ENCODE measurements at places on chromosomes 4 and X. TPM values are rescaled to one million over a fixed set of nuclear protein-coding genes. Genes with fewer than 3 reads are reported as not detected.

Gene FAM47A
- total RNA-seq, result not detected

Gene TMPRSS11D
- not detected for total RNA-seq

- no peak for DNase-seq
Observed at GRCh38 chr4:155667568-155668511, 1.2 kb downstream of the GUCY1A1 start.

DNA sequence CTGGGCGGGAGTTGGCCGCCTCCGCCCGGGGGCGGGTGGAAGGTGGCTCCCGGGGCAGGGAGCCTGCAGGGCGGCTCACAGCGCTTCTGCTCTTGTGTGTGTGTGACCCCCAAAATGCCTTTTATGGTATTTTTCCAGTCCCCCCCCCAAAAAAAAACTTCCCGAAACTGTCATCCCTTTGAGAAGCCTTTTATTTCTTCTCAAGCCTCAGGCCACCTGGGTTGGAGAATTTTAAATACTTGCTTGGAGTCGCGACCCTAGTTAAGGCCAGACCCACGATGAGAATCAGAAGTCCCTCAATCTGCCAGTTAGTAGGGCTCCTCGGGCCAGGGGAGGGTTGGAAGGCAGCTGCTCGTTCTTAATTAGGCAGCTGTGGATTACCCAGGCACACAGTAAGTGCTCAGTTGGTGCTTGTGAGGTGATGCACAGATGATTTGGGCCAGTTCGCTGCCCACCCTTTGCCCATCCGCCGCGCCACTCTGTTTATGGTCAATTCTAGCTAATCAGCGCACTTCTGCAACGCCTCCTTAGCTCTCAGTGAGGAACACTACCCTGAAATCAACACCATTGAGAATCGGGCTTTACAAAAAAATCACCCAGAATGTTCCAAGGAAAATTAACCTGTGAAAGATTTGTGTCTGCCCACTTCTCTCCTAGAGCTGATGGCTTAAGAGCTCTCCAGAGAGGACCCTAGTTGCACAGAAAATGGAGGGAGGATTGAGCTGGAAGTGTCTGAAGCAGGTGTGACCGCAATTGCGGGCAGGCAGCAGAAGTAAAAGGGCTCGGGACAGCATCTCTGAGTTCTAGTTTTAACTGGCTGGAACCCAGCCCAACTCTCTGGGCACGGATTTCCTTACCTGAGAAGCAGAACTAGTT lies 648 bp upstream of the SCD5 start:
- DNase-seq, result no peak

DNA sequence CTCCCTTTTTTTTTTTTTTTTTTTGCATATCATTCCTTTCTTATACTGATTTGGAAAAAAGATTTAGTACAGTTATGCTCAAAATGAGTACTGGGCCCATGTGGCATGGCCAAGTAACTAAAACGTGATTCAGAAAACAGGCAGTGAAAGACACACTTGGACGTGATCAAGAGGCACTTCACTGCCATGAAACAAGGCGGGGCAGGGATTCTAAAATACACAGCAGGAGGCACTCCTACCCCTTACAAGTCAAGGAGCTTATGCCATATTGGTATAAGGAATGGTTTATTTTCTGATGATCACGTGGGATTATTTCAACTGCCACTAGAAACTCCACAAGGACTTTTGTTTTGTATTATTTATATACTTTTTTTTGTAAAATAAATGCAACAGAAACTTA lies 72.0 kb downstream of the CHST7 start:
- DNase-seq, result no peak

GRCh38 chrX:153209347-153209746 lies 30.3 kb downstream of the MAGEA1 start:
- no peak for DNase-seq

DNA sequence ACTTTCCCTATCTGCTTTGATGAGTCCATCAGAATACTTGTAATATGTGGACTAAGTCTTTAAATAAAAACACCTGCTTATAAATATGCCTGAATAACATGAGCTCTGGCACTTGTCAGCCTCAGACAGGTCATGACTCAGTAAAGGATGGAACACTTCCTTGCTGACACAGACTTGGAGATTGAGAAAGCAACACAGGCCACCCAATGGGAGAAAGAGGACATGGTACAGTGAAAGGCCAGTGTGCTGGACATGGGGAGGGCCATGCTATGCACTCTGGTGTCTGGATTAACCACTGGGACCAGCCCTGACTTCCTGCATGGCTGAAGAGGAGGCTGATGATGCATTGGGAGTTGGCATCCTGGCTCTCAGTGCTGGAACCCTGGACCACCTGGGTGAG lies 149.5 kb downstream of the DHRSX start:
- DNase-seq, result no peak

DNA sequence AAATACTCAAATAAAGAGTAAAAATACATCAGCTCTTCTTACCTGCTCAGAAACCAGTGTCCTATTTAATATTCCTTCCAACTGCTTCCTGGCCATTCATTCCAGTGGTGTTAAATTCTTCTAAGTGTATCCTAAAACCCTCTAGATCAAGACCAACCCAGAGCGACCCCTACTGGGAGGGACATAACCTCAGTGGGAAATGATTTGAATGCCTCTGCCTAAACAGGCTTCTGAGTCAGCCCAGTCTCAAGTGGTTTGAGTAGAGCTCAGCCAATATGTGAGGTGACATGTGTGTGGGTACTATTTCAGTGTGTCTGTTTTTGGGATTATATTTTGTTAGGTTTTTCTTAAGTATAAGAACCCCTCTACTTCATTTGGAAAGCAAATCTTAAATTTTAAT lies 133.6 kb upstream of the ARHGEF9 start:
- no peak for DNase-seq

DNA sequence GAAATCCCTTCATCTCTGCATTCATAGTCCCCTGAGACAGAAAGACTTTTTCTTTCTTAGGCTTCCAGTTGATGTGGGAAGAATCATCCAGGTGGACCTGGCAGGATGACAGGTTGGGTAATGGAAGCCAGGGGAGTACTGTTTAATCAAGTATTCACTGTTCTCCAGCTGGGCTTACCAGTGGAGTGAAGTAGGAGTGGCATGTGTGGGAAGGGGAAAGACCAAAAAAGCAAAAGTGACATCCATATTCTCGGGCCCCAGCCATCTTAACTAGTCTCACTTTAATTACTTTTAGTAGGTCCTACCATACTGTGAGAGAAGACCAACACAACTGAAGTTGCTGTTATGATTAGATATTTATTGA lies 18.5 kb downstream of the VSIG4 start:
- DNase-seq, result no peak

GRCh38 chr4:179399054-179399782 lies 1957.0 kb upstream of the AGA start:
- no peak for DNase-seq
